ENCODE measurements at places on chromosomes 4 and X.

GRCh38 chr4:11072463-11072862 lies 356.2 kb downstream of the HS3ST1 start:
- no peak for DNase-seq

DNA sequence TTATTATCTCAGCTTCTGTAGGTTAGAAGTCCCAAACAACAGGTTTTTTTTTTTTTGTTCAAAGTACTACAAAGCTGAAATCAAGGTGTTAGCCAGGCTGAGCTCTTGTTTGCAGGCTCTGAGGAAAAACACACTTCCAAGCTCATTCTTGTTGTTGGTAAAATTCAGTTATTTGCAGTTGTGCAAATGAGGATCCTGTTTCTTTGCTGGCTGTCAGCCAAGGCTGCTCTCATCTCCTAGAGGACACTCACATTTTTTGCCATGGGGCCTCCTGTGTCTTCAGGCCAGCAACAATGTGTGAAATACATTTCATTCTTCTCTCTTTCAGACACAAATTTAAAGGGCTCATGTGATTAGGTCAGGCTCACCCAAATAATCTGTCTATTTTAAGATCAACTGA lies 60.3 kb upstream of the HSD17B10 start:
- DNase-seq: no peak

- no peak for DNase-seq
These were observed 793 bp downstream of the GRIA3 start for GRCh38 chrX:123184866-123185276.

GRCh38 chr4:28211676-28212470 lies 1351.2 kb downstream of the STIM2 start:
- no peak for DNase-seq

DNA sequence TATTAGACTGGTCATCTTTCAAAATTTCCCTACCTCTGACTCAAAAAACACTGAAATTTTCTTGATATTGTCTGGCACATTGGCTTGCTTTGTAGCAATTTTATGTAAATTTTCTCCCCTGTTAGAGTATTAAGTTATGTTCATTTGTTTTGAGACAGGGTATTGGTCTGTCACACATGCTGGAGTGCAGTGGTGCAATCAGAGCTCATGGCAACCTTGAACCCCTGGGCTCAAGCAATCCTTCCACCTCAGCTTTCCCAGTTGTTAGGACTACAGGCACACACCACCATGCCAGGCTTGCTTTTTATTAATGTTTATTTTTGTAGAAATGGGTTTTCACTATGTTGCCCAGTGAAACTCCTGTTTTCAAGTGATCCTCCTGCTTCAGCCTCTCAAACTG lies 17.5 kb downstream of the FABP2 start:
- DNase-seq: no peak

GRCh38 chr4:111115881-111116280 lies 493.0 kb upstream of the PITX2 start:
- DNase-seq: no peak

DNA sequence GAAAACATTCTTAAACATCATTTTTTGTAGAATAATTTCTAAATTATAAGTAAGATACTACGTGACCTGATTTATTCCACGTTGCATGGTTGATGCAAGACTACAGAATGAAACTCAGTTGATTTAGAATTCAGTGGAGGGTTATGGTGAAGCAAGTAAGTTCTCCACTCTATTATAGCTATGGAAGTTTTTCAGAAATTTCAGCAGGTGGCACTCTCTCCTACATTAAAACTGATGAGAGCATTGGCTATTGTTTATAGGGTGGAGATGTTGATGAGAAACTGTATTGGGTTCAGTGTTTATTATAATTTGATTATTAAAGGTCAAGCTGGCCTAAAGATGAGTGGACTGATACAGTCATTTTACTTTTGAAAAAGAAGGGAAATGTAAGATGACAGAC lies 88.0 kb downstream of the FNIP2 start:
- no peak for DNase-seq

- DNase-seq: no peak
These were observed 26.7 kb downstream of the OTC start for GRCh38 chrX:38379088-38379487.

GRCh38 chr4:61070269-61070668 lies 129.9 kb upstream of the ADGRL3 start:
- DNase-seq: no peak

- DNase-seq: no peak
These were observed 1.3 kb downstream of the NPY1R start for GRCh38 chr4:163330916-163331628.

GRCh38 chr4:46974891-46975543 lies 18.4 kb downstream of the GABRA4 start:
- DNase-seq: no peak

GRCh38 chr4:103757631-103758030 lies 37.8 kb upstream of the TACR3 start:
- no peak for DNase-seq

DNA sequence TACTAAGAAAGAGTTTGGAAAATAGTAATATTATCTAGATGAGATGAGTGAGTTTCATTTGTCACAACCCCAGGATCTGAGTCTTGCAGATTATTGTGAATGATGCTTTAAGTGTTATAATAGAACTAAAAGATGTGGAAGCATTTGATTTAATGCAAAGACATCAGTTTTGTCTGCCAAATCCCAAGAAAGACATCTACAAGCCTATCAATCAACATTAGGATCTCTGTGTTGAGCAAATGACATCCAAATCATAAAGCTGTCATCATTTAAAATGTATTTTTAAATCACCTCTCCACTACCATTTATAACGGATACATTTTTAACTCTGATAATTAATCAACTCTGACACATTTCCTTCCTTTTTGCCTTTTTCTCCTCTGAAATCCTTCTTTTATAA lies 310.8 kb upstream of the SLIT2 start:
- no peak for DNase-seq

DNA sequence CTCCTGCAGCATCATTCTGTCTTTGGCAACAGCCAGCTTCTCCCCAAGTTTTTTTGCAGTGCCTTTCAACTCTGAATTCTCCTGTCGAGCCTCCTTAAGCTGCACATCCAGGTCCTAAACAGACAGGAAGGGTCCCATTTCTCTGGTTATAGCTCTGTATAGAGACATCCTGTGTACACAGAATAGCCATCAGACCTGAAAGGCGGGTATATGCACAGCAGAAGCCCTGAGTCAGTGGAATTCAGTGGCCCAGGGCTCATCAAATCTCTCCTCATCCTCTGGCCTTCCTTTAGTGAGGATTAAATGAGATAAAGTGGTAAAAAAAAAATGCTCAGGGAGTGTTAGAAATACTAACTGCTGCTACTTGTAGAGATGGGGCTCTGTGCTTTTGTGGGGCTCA lies 73.8 kb downstream of the FAM184B start:
- no peak for DNase-seq

GRCh38 chr4:150518559-150518958 lies 63.4 kb upstream of the MAB21L2 start:
- no peak for DNase-seq

GRCh38 chrX:65575022-65575421 lies 40.4 kb upstream of the LAS1L start:
- no peak for DNase-seq

DNA sequence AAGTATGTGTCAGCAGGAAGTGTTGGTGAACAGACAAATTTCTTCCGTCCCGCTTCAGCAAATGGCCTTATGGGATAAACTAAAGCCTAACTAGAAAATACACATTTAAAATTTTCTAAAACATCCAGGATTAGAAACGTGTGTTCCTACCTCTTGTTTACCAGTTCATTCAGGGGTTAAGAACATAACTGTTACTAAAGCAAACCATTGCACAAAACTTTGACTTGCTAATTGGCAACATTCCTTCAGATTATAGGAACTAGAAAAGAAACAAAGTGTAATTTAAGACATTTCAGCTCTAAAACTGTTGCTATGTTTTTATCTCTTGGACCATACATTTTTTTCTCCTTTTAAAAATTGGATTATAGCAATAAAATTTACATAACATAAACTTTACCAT lies 39.5 kb upstream of the CXCL13 start:
- DNase-seq: no peak

DNA sequence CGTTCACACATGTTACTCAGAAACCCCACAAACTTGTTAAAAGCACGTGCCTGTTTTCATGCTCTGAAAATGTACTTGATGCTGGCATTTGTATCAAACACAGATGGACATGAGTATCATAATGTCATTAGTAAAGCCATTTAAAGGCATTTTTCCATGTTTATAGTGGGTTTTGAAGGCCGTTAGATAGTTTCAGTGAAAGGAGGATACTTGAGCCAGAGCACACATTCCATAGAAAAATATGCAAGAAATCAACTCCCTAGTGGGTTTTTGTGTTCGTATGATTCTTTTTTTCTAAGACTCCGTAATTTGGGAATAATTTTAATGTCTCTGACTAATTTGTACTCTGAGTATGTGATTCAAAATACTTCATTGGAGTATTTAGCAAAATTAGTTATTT lies 216.2 kb upstream of the BMP3 start:
- no peak for DNase-seq

DNA sequence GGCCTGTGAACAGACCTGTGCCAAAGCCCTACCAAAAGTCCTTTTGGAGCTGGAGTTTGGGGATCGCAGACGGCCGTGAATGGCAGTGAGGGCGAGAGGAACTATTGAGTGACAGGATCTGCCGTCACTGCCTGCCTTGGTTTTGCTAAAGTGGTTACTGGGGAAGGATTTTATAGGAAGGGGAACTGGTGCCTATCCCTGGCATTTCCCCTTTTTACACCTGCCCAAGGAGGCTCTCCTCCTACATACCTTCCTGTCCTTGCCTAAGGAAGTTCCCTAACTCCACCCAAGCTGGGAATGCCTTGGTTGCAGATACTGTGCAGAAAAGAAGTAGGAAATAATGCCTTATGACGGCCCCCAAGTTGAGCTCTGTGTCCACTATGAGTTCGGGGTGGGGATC lies 14.5 kb downstream of the LONRF3 start:
- DNase-seq: no peak

DNA sequence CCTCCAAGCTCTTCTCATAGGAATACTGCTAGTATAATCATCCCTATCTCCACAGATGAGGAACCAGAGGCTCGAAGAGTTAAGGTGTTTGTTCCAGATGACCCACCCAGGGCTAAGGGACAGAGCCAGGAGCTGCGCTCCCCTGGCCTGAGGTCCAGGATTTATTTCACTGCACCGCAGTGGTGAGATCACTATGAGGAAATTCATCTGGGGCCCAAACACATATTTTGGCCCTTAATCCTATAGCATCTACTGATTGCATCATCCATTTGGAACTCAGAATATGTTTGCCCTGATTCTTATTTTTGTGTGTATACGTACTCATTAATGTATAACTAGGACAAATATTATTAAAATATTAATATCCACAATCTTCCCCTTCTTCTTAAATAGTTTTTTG lies 100.1 kb upstream of the RBPJ start:
- DNase-seq: no peak

- no peak for DNase-seq
These were observed 9.4 kb downstream of the IL15 start for GRCh38 chr4:141645611-141646340.

DNA sequence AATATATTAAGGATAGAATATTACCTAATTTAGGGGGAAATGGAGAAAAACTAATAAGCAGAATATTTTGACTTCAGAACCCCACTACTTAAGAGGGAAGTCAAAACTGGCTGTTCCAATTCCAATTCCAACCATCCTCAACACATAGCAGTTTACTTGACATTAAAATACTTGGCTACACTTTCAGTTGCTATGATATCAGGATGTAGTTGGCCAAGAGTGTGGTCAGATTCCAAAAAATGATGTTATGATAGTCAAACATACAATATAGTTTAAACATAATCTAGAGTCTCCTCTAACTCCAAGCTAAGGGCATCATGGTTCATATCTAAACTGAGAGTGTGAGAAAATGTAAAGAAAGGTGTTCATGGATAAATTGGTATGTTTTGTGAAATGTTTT lies 16.5 kb upstream of the SMIM14 start:
- no peak for DNase-seq

- DNase-seq: no peak
These were observed 82.3 kb downstream of the ARHGAP24 start for GRCh38 chr4:85557016-85557901.

DNA sequence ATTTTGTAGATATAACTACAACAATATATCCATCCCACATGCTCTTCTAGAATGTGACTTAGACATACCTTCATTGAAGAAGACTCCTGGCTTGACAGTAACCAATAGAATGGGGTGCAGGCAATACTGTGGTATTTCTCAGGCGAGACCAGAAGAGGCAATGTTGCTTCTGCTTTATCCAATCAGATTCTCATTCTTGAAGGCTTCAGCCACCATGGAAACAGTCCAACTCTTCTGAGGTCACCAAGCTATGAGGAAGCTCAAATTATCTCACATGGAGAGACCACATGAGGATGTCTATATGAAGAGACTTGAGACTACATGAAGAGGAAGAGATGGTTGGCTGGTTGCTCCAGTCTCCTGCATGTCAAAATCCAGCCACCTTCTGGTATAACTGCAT lies 469.9 kb downstream of the PCDH10 start:
- no peak for DNase-seq

- DNase-seq: no peak
These were observed 114.4 kb downstream of the STK32B start for GRCh38 chr4:5165420-5166369.

DNA sequence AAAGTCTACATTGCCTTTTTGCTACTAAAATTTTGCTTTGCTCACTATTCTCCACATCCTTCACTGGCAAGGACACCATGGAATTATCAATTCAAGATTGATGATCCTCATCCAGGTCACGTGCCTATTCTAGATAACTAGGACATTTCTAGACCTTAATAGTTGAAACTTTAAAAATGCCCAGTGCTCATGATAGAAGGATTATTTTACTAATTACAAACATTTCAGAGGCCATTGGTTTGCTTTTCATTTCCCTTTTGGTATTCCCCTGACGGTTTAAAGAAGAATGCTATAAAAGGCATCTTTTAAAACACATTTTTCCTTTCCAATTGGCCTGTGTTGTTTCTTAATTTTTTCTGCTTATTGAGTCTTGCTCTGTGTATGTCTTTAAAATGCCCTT lies 249.4 kb downstream of the NDST4 start:
- DNase-seq: no peak

DNA sequence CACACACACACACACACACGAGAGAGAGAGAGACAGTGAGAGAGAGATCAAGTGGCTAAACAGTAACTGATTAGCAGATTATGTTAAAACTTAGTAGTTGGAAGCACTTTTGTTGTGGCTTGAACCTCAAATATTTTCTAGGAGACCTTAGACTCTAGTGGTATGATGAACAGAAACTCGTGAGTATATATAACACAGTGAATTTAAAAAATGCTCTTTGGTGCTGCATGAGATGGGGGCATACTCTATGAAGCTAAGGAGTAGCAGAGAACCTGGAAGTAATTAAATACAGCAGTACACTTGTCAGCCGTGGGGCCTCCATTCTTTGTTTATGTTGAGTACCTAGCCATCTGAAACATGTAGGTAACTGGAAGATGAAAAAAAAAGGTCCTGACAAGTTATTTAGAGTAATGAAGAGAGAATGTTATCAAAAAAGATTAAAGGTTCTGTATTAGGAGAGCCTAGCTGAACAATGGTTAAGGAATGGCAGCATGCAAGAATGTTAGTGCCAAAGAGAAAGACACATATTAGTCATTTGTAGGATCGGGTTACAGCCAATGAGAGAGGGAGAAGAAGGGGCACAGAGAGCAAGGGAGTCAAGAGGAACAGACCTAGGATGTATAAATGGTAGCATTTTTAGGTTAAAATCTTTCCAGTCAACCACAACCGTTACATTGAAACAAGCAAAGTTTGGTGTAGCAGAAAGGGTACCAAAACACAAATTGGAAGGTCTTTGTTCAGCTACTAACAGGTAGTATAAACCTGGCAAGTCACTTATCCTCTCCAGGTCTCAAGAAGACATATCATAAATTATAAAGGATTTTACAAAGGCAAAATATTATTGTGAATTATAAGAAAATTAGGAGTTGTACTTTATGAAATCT lies 316.7 kb upstream of the DIPK2B start:
- no peak for DNase-seq

GRCh38 chrX:136867518-136867917 lies 13.0 kb downstream of the RBMX start:
- DNase-seq: no peak

All from stimulated activated CD4-positive, alpha-beta T cell treated with anti-CD3 and anti-CD28 coated beads, Interleukin-12 subunit alpha, Interleukin-12 subunit beta, amount 100 ng/mL, for 4 hours (primary cell).